ENCODE measurements at places on chromosomes 6 and 20.

DNA sequence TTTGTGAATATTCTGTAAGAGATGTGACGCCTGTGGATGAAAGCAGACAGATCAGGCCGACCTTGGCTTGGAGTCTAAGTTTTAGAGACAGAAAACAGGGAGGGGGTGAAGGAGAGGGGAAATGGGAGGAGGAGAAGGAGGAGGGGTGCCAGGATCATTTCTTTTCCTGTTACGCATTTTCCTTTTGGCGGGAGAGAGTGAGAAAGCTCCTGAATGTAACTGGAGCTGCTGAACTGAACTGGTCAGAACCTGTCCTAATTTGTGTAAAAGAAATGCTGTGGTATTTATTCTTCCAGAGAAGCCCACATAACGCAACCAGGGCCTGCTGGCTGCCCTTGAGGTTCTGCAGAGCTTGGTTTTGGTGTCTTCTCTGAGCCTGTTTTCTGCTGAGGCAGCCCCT is 41.9 kb downstream of the UTRN start:
- DNase-seq, result no peak

DNA sequence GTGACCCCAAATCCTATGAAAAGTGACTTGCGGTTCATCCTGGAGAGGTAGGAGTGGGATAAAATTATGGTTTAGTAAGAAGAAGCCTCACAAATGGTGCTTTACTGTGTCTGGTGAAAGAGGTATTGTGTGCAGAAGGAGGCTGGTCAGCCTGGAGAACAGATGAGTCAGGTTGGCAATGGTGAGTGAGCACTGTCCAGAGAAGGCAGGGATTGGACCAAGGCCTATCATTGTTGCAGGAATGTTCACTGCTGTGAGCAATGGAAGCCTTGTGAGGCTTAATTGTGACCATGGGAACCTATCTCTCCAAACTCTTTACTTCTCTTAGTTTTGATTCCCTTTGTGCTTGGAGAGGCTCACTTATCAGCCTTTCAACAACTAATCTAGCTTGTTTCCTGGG is 89.0 kb upstream of the KCNK16 start:
- DNase-seq, result no peak

DNA sequence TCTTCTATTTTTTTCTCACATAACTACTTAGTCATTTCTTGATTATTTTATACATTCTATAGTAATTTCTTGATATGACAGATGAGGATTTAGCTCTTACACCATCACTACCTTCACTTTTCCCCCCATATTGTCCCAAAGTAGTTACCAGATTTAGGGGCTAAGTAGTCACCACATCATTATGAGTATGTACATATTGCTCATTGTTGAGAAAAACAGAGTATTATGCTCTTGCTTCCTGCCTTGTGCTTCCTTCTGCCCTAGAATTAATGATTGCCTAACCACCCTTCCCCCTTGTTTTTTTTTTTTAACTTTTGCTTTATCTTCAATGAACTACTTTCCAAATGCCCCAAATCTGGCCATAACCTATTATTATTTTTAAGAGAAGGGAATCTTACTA is 6.8 kb upstream of the HLA-B start:
- no peak for DNase-seq

- DNase-seq, result no peak
These were observed 29.8 kb downstream of the NCOA3 start for GRCh38 chr20:47531458-47531857.

DNA sequence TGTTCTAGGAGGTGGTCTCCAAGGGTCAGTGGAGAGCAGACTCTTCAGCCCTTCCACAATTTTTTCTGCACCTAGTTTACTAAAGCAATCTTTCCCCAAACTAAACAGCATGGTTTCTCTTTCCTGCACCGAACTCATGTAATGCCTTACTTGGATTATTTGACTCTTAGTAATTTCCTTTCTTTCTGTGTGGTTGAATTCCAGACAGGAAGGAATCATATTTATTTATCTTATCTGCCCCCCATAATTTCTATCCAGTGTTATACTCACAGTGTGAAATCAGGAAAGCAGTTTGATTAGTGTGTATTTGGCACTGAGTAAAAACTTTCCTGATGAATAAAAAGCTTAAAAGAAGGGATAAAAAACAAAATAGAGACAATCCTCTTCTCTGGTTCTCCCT is 140.3 kb upstream of the STMND1 start:
- no peak for DNase-seq

GRCh38 chr6:145548933-145549648 is 186.2 kb downstream of the EPM2A start:
- DNase-seq, result no peak

DNA sequence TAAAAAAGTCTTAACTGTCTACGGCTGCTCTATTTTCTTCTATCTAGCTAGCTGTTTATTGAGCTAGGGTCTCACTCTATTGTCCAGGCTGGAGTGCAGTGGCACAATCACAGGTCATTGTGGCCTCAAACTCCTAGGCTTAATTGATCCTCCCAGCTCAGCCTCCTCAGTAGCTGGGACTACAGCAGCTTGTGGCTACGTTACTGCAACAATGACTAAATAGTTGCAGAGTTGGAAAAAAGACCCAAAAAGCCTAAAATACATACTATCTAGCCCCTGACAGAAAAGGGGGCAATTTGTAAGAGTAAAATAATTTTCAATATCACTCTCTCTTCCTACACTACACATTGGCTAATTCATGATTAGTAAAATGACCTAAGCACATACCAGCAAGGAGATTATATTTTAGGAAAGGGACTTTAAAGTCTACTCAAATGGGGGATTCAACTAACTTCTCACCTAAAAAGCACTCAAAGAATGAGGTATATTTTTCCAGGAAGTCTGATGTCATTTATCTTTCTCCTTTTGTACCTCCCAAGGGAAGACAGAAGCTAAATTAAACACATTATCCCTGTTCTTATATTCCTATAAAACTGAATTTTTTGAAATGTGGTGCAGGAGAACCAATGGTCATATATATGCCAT is 82.8 kb downstream of the ZMYND8 start:
- no peak for DNase-seq

GRCh38 chr6:147161974-147162495 is 42.2 kb upstream of the STXBP5 start:
- DNase-seq, result no peak

GRCh38 chr6:155351273-155352129 is 37.2 kb upstream of the TFB1M start:
- peak; percentile 94 for DNase-seq

GRCh38 chr6:125764121-125764671 is 14.8 kb downstream of the HEY2 start:
- DNase-seq, result peak; percentile 54

GRCh38 chr20:6086868-6087267 is 33.0 kb upstream of the LRRN4 start:
- no peak for DNase-seq

- DNase-seq, result no peak
These were observed 442.1 kb downstream of the BCKDHB start for GRCh38 chr6:80548532-80548931.

- no peak for DNase-seq
These were observed 21.3 kb upstream of the BEND6 start for GRCh38 chr6:56933650-56934049.

DNA sequence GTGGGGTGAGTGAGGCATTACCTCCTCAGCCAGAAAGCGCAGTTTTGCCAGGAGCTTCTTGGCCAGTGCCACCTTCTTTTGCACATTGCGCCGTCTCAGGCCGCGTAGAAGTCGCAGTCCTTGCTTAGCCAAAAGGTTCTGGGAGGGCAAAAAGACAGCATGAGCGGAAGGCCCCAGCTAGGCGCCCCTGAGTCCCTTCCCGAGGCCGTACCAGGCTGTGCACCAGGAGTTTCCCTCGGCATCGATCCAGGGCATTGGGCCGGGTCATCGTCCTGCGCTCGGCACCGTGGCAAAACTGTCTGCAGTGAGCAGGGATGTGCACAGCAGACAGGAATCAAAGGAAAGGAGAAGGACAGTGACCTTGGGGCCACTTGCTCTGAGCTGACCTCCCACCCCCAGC is 20.2 kb upstream of the SPAG4 start:
- no peak for DNase-seq

DNA sequence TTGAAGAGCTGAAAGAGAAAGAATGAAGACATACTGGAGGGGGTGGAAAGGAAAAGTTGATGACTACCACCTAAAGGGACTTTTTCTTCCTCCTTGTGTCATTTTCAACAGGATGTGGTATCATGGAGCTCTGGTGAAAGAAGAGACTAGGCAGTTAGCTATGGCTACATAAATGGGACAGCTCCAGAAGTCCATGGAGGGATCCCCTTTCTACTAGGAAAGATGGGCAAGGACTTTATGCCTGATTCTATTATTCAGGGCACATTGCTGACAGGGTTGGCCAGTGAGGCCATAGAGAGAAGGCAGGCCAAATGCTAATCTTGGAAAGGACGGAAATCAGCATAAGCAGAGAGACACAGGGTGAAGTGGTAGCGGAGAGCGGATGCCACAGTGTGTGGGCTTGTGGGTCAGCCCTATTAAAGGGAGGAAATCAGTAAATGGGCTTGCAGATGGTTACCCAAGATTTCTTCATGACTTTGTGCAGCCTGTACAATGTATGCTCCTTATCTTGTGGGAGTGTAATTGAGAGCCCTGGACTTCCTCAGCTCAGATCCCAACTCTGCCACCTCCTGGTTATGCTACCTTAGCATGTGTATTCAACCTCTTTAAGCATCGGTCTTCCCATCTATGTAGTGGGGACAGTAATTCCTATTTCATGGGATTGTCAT is 77.4 kb upstream of the TMEM170B start:
- peak; percentile 81 for DNase-seq

DNA sequence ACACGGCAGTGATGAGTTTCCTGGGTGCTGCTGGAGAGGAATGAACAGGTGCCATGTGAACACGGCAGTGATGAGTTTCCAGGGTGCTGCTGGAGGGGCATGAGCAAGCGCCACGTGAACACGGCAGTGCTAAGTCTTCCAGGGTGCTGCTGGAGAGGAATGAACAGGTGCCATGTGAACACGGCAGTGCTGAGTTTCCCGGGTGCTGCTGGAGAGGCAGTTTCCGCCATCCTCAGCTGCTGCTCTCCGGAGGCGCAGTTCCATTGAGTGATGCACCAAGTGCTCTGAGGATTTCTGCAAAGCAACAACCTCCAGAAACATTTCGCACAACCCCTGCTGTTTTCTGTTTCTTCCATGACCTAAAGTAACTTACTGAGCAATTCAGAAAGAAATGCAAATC is 155.4 kb downstream of the SMOC2 start:
- DNase-seq, result no peak

DNA sequence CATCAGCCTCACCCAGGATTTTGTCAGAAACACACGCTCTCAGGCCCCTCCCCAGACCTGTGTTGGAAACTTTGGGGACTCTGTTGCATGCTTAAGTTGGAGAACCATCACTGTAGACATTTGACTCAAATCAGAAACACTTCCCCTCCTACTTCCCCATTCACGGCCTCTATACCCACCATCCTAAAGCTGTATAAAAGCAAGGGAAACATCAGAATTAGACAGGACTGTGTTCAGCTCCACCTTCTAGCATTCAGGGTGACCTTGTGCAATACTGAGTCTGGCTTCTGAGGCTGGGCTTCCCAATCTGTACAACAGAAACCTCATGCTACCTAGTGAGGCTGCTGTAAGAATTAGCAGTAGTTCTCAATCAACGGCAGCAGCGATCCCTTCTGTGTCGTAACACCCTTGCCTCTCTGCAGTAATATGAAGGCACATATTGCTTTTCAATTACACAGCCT is 252.3 kb downstream of the LY86 start:
- peak; percentile 53 for DNase-seq

DNA sequence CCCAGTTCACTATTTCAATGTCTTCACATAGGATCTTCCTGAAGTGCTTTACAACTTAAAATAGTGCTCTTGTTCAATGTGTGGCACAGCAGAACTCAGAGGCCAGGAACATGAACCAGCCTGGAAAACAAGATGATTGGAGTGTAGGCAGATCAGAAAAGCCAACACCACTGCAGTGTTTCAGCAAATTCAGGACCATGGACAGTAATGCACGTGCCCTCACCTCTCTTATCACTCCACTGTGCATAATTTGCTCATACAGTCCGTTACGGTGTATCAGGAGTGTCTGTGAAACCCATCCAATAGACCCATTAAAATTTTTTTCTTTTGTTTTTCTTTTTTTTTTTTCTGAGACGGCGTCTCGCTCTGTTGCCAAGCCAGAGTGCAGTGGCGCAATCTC is 27.6 kb upstream of the HACE1 start:
- DNase-seq, result peak; percentile 23

GRCh38 chr6:150430815-150431214 is 62.0 kb downstream of the IYD start:
- DNase-seq, result no peak

- no peak for DNase-seq
These were observed 466.9 kb downstream of the CBLN4 start for GRCh38 chr20:55538261-55538908.

DNA sequence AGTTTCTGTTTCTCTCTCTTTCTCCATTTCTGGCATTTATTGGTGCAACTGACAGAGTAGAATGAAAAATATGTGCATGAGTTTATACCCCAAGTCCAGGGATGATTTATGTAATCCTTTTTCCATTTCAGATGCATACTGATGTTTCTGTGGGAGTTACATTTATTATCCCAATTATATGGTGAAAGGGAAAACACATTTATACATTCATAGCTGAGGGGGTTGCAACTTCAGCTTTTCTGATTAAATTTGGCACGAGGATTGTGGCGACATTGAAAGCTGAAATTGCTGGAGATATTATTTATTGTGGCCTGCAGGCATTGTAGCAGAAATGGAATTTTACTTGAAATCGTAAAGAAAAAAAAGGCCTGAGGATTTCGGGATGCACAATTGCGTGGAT is 31.5 kb upstream of the FNDC1 start:
- DNase-seq, result no peak

DNA sequence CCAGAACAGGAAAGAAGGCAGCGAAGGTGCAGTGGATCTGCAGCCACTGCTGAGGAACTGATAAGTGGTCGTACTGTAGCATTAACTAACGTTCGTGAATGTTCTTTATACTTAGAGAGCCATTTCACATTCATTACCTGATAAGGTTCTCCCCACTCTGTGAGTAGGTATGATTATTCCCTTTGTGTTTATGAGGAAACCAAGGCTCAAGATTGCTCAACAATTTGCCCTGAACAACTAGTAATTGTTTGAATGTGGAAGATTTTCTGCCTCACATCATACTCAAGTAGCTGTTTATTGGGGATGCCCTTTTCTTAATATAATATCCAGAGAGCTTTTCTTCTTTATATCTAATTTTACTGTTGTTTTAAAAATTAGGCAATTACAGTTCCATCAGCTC is 24.9 kb upstream of the ELOVL5 start:
- no peak for DNase-seq

DNA sequence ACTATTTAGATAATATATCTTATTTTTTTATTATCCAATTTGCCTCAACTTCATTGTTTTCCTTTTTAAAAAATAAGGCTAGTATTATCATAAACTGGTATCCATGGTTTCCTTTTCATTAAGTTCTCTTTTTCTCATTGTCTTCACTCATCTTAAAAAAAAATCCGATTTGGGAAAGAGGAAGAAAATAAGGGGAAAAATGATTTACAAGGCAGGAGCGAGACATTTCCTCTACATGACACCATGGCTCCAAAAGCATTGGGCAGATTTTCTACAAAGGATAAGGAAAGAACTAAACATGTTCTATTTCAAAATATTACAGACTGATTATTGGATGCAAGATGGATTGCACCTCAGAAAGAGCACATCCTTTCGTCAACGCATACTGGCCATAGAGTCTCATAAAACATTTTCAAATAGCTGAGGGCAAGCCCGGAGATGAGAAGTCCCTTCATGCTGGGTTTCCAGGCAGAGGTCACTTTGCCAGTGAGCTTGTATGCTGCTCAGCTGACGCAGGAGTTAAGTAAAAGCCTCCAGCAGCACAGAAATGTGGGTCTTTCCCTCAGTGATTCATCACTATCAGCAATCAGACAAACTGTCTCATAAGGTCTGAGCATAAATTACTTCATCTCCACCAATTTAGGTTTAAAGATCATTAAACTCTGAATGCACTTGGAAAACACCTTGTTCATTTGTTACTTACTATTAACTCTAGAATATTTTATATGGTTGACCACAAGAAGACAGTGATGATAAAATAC is 129.0 kb upstream of the TNFAIP3 start:
- no peak for DNase-seq

Data from GM12865 (cell line).